ENCODE measurements at places on chromosomes 4 and X.

- DNase-seq = no peak
These were observed 719 bp upstream of the BGN start for GRCh38 chrX:153494061-153494460.

GRCh38 chrX:33211356-33212260 is at the start of gene DMD:
TSS of gene DMD (minus strand) at chrX:33211549. CDS start at chrX:33211312, 237 bp downstream.
- DNase-seq = peak; percentile 35

DNA sequence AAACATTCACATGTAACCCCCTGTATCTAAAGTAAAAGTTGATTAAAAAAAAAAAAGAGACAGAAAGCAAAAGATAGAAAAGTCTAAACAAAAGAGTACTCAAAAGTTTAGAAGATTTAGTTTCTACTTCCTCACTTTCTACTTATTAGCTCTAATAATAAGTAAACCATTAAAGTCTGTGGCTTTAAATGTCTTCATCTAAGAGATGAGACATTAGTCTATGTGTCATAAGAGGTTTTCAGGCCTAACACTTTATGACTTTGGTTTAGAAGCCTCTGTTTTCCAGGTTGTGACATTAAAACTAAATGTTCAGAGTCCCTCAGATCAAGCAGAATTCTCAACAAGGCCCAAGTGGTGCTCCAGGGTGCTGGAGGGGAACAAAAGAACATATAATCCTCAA is 42.2 kb upstream of the GUCY1A1 start:
- DNase-seq = peak; percentile 10

- no peak for DNase-seq
These were observed 681.4 kb downstream of the GABRG1 start for GRCh38 chr4:45442466-45442865.

DNA sequence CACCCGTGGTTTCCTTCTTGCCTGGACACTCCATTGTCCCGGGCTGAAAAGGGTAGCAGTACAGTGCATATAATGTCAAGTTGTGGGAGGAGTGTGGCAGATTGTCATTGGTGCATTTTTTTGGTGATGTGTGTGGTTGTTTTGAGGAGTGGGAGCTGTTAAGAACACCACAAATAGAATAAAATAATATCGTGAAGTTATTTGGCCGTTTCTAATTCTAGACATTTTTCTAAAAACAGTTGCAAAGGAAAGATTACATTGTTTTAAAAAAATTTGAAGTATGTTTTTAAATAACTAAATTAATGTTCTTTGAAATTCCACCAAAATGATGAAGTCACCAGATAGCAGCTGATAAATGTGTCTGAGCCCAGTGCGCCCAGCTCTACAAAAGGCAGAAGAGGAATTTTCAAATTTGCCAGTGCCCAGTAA is 1.3 kb downstream of the PKD2 start:
- no peak for DNase-seq

DNA sequence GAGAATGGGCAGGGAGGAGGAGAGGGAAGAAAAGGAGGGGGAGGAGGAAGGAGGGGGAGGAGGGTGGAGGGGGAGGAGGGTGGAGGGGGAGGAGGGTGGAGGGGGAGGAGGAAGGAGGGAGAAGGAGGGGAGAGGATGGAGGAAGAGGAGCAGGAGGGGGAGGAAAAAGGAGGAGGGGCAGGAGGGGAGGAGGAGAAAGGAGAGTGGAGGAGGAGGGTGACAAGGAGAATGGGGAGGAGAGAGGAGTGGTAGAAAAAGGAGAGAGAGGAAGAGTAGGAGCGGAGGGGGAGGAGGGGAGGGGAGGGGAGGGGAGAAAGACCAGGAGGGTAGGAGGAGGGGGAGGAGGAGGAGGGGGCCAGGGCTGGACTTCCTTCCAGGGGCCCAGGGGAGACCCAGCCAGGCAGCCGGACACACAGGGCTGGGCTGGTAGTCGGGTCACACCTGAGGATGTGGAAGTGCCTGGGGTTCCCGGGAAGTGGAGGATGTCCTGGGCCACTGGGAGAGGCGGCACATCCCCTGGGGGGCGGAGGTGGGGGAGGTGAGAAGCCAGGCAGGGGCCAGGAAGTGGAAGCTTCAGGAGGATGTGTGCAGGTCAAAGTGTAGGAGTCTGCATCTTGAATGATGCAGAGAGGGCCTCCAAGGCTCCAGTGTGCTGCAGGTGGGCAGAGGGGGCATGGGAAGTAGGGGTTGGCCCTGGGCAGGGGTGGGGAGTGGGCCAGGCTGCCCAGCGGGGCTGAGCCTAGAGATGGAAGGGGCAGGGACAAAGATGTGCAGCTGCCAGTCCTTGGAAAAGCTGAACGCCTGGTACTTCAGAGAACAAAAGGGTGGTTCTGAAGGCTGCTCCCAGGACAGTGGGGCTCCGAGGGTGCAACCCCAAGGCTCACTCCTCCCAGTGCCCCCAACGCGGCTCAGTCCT is 18.8 kb downstream of the IL3RA start:
- no peak for DNase-seq

DNA sequence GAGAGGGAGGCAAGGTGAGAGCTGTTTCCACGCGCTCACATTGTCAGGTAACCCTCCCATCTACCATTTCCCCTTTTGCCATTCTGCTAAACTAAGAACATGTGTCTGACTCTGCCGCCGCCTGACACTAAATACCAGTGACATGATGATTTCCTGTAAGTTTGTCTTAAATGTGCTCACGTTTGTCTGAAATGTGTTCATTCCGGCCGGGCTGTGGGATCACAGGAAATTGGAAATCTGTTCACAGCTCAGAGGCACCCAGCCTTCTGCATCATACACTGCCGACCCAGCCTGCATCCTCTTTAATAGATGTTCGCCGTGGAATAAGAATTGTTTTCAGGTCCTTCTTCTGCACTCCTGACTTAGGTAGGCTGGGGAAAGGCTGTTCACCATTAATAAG is 336.2 kb upstream of the PPARGC1A start:
- no peak for DNase-seq

- no peak for DNase-seq
These were observed 55.9 kb downstream of the FHDC1 start for GRCh38 chr4:152992027-152992426.
